ENCODE measurements at places on chromosomes 11 and 22.

DNA sequence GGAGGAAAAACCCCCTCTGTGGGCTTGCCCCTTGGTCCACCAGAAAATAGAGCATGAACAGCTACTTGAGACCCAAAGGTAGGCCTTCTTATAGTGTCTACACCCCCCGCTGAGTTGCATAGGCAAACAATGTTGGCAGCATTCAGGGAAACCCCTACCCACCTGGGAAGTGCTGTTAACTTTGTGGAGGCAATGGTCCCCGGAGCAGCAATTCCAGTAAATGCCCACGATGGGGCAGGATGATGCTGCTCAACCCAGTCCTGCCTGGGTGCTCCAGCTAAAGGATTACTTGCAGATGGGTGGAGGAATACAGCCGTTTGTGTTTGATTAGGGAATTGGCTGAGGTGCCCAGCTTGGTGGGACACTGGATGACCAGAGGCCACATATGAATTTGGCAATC is 381.3 kb upstream of the ANO5 start:
- no peak for DNase-seq

DNA sequence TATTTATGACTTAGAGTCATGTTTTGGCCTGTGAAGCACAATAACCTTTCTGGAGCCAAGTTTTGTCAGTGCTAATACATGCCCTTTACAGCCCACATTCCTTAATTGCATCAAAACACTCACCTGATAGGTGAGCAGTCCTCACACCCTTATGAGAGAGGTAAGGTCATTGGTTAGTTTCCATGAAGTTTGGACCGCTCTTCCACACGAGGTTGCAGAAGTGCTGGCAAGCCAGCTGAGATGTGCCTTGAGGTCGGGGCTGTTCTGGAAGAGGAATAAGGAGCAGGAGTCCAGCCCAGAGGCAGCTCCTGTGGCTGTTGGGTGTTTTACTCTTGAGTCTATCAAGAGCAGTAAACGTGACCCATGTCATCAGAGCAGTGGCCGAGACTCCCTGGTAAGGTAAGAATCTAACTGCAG is 76.3 kb downstream of the CYB5R2 start:
- no peak for DNase-seq

DNA sequence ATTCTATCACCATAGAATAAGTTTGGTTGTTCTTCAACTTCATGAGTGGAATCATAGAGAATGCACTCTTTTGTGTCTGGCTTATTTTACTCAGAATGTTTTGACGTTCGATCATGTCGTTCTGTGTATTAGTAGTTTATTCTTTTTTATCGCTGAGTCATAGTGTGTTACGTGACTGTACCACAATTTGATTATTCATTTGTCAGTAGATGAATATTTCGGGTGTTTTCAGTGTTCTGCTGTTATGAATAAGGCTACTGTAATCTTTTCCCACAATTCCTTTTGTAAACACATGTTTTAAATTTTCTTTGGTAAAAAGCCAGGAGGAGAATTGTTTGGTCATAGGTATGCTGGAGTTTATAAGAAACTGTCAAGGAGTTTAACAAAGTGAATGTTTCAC is 279.9 kb upstream of the B3GAT1 start:
- no peak for DNase-seq

DNA sequence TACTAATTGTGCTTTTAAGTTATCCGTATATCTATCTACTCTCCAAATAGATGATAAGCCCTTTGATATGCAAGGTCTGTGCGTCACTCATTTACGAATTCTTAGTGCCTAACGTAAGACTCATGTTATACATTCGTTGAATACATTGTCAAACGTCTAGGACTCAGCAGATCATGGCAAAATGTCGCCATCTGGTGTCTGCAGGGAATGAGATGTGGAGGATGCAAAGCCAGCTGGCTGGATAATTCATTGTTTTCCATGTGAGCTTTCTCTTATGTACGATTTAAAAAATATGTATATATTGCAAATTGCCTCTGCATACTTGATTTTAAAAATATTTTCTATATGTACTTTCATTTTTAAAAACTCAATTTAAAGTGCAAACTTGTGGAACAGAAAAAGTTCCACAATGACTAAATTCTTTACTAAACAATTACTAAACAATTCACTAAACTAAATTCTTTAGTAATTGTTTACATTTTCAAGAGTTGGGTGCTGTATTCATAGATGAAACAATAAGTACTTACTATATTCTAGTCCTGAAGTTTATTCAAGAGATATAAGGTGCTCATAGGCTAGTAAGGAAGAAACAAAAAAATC is 33.8 kb downstream of the ZNF202 start:
- DNase-seq, result peak; percentile 41

All from activated naive CD8-positive, alpha-beta T cell treated with anti-CD3 and anti-CD28 coated beads, Interleukin-2, amount 10 ng/mL, durations not matched to agents 7 days and 5 days (primary cell).